ENCODE measurements at places on chromosomes 2 and 18.

DNA sequence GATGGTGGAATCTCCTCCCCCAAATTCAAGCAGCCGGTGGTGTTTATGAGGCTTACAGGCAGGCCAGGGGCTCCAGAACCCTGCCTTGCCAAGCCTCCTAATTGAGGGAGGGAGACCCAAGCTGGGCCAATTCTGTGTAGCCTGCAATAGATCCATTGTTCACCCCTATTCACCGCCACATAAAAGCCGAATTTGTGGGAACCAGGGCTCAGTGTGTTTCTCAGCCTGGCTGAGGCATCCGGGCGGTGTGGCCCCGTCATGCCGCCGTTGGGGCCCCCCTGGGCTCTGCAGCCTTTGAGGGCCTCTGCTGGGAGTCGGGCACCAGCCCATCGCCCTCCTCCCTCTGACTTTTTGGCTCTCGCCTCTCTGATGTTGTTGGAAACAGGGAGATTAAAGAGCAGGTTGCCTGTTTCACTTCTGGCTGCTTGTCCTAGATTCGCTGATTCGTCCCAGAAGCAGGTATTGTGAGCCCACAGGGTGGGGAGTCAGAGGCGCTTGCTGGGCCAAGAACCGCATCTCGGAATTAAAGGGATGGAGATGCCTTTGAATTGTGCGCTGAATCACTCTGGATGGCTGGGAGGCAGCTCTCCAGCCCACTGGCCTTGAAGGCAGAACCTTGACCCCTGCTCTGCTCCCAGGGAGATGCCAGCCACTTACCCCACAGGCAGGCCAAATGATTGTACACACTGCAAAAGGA lies 14.7 kb upstream of the OTOS start:
- no peak for DNase-seq

GRCh38 chr2:21916934-21917522 lies 793.3 kb downstream of the TDRD15 start:
- DNase-seq: no peak

DNA sequence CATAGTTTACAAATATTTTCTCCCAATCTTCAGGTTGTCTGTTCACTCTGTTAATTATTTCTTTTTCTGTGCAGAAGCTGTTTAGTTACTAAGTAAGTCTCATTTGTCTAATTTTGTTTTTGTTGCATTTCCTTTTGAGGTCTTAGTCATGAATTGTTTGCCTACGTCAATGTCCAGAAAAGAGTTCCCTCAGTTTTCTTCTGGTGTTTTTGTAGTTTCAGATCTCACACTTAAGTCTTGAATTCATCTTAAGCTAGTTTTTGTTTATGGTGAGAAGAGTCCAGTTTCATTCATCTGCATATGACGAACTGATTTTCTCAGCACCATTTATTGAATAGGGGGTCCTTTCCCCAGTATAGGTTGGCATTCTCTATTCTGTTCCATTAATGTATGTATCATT lies 1252.2 kb upstream of the TMEFF2 start:
- DNase-seq: no peak

GRCh38 chr2:124514236-124514635 lies 489.1 kb downstream of the CNTNAP5 start:
- DNase-seq: peak; percentile 90

DNA sequence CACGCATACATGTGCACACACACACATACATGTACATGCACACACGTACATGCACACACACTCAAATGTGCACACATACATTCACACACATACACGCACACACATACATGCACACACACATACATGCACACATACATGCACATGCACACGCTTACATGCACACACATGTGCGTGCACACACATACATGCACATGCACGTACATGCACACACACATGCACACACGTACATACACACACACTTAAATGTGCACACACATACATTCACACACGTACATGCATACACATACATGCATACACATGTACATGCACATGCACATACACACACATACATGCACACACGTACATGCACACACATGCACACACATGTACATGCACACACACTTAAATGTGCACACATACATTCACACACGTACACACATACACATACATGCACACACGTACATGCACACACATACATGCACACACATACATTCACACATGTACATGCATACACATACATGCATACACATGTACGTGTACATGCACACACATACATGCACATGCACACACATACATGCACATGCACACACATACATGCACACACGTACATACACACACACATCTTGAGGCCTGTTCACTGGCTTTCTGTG lies 283.7 kb upstream of the ID2 start:
- no peak for DNase-seq

DNA sequence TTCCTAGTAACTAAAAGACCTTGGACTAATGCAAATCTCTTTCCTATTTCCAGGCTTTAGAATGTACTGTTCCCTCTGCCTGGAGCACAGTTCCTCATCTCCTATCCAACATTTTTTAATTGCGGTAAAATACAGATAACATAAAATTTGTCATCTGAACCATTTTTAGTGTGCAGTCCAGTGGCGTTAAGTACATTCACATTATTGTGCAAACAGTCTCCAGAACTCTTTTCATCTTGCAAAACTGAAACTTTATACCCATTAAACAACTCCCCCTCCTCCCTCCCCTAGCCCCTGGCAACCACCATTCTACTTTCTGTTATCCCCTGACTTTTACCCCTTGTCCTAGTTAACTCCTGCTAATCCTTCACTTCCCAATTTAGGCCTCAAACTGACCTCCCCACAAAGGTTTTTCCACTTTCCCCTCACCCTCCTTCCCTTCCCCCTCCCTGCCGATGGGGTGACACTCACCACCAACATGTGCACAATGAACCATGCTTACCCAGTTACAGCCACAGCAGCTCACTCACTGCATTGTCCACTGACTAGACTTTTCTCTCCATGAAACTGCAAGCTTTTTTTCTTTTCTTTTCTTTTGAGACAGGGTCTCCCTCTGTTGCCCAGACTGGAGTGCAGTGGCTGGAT lies 54.8 kb downstream of the KIAA2012 start:
- DNase-seq: peak; percentile 85

DNA sequence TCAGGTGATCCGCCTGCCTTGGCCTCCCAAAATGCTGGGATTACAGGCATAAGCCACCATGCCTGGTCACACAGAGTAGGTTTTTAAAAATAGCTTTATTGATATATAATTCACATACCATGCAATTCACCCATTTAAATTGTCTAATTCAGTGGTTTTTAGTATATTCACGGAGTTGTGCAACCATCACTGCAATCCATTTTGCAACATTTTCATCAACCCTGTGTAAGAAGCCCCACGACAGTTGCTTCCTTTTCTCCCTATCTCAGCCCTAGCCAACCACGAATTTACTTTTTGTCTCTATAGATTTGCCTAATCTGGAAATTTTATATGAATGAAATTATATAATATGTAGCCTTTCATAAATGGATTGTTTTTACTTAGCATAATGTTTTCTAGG lies 266.4 kb downstream of the NAPG start:
- peak; percentile 83 for DNase-seq

- no peak for DNase-seq
Observed at GRCh38 chr2:134845719-134846118, 7.3 kb downstream of the ACMSD start.

DNA sequence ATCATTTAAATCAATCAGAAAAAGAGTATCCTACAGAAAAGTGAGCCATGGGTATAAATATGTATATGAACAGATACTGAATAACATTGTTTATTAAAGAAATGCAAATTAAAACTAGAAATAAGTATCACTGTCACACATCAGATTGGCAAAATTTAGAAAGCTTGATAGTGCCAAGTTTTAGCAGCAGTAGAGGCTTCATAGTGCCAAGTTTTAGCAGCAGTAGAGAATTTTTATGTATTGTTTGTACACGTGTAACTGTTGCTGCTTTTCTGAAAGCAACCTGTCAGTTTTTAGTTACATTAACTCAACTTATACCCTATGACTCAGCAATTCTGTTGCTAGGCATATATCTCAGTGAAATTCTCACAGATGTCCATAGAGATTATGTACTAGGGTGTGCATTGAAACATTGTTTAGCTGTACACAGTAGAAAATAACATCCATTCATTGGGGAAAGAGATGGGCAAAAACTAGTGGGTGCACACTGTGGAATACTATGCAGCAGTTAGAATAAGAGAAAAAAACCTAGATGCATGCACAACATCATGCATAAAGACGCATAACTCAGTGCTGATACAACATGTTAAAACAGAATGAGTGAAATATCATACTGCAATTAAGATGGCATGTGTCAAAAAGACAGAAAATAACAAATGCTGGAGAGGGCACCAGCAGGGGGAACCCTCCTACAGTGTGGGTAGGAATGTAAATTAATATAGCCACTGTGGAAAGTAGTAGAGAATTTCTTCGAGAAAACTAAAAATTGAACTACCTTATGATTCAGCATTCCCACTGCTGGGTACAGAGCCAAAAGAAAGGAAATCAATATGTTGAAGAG lies 294.5 kb upstream of the NT5C1B start:
- no peak for DNase-seq

- DNase-seq: no peak
Observed at GRCh38 chr18:54330768-54331548, 26.7 kb downstream of the STARD6 start.

Data from MV-4-11 (cell line).